ENCODE measurements at places on chromosomes 4 and X. TPM values are rescaled to one million over a fixed set of nuclear protein-coding genes. Genes with fewer than 3 reads are reported as not detected.

DNA sequence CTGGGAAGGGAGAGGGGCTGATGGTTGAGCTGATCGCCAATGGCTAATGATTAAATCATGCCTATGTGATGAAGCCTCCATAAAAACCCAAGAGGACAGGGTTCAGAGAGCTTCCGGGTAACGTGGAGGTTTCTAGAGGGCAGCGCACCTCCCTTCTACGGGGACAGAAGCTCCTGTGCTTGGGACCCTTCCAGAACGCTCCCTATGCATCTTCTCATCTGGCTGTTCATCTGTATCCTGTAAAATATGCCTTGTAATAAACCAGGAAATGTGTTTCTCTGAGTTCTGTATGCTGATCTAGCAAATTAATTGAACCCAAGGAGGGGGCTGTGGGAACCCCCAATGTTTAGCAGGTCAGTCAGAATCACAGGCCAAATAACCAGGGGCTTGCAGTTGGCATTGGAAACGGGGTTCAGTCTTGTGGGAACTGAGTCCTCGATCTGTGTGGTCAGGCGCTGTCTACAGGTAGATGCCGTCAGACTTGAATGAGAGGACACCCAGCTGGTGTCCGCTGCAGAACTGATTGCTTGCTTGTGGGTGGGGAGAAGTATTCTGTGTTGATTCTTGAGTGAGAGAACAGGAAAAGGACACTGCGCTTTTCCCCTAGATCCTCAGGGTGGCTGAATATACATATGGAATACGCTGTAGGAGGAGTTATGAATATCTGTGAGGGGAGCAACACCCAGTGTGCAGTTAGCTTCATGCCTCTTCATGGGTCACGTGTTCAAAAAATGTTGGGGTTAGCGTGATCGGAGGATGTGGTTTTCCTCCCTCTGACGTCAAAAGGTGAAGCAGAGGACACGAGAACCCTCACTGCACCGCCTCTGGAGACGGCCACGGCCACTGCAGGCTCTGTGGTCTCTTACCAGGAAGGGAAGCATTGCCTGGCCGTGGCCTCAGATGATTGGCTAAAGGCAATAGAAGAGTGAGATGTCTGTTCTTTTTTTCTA is 29.2 kb downstream of the HTT-AS start:
- H3K27ac ChIP-seq, result no peak overlapping the region
- DNase-seq, result no peak
- no peaks in the 10 kb centered on the region for H3K27me3 ChIP-seq
- H3K36me3 ChIP-seq, result no peaks in the 10 kb centered on the region

GRCh38 chr4:186485561-186486062 is 69.8 kb downstream of the MTNR1A start:
- peaks cover 7% of the 10 kb centered on the region for H3K4me1 ChIP-seq
- H3K27ac ChIP-seq, result no peak overlapping the region
- H3K27me3 ChIP-seq, result peaks cover 3% of the 10 kb centered on the region
- no peak overlapping the region for H3K4me3 ChIP-seq
- peaks cover 7% of the 10 kb centered on the region for H3K36me3 ChIP-seq

DNA sequence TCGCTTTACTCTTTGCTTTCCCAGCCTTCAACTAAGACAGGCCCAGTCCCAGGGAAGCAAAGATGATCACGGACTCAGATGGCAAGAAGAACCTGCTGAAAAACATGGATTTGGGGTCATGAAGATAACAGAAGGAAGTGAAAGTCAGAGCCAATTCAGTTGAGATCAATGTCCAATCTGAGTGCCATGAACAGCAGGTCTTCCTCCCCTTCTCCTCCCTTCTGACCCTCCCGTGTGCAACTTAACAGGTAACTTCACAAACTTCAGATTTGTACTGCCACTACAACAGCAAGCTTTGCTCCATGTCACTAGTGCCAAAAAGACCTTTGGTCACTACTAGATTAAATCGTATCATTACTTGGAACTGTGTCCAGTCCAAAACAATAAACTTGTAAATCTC is 15.5 kb upstream of the SGMS2 start:
- no peak overlapping the region for H3K27ac ChIP-seq
- no peaks in the 10 kb centered on the region for H3K36me3 ChIP-seq
- no peaks in the 10 kb centered on the region for H3K4me1 ChIP-seq
- no peaks in the 10 kb centered on the region for H3K27me3 ChIP-seq
- H3K4me3 ChIP-seq, result no peak overlapping the region

DNA sequence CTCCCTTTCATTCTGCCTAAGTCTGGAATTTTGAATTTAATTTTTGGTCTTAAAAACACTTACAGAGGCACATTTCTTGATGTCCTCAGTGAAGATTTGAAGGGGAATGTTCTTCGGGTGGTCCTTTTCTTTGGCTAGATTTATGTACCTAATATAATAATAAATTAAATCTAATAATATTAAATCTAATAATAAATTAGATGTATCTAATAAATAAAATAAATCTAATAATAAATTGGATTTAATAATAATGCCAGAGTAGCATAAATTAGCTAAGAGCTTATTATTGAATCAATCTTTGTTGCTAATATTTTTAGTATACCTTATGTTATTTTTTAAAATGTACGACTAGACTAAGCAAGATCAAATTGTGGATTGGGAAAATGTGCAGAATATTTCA is 39.8 kb downstream of the MAD2L1 start:
- H3K36me3 ChIP-seq, result no peaks in the 10 kb centered on the region
- peaks cover 1% of the 10 kb centered on the region for H3K27me3 ChIP-seq
- no peak overlapping the region for H3K4me3 ChIP-seq
- no peaks in the 10 kb centered on the region for H3K4me1 ChIP-seq

- DNase-seq, result no peak
- peaks cover 9% of the 10 kb centered on the region for H3K36me3 ChIP-seq
- H3K4me1 ChIP-seq, result peaks cover 19% of the 10 kb centered on the region
- H3K4me3 ChIP-seq, result no peak overlapping the region
These were observed 56.1 kb upstream of the TMEM131L start for GRCh38 chr4:153409924-153410501.

DNA sequence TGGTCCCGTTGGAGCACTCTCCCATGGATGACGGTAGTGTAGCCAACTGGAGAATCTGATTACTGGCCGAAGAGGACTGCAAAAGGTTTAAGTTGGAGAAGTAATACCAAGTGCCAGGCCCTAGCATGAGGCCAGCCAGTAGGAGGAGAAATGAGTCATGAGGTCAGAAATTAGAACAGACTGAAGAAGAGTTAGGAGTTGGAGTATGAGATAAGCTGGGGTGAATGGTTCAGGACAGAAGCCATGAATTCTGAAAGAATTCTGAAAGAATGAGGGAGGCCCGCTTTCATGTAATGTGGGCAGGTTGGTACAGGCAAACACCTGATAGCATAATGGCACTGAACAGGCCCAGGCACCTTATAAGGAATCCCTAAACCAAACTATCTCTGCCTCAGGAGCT is 18.4 kb upstream of the STK26 start:
- H3K4me1 ChIP-seq, result peaks cover 2% of the 10 kb centered on the region
- no peak for DNase-seq
- no peak overlapping the region for H3K4me3 ChIP-seq
- H3K27me3 ChIP-seq, result no peaks in the 10 kb centered on the region

DNA sequence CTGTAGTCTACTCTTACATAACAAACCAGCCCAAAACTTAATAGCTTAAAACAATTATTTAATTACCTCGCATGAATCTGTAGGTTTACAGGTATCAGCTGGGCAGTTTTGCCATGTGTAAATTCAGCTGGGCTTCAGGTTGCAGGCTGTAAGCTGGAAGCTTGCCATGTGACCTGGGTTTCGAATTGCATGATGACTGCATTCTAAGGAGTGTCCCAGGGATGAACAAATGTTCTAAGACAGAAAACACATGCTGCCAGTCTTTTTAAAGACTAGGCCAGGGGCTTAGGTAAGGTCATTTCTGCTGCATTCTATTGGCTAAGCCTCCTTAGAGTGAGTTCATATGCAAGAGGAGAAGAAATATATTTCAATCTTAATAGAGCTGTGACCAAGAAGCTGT is 44.8 kb downstream of the GRIA2 start:
- H3K36me3 ChIP-seq, result no peaks in the 10 kb centered on the region
- no peaks in the 10 kb centered on the region for H3K27me3 ChIP-seq
- H3K4me1 ChIP-seq, result no peaks in the 10 kb centered on the region
- no peak overlapping the region for H3K4me3 ChIP-seq
- no peak overlapping the region for H3K27ac ChIP-seq

GRCh38 chrX:644304-645281 is 14.0 kb downstream of the SHOX start:
- no peak overlapping the region for H3K27ac ChIP-seq
- H3K4me1 ChIP-seq, result no peaks in the 10 kb centered on the region
- DNase-seq, result no peak

GRCh38 chr4:88991746-88992145 is 65.2 kb downstream of the FAM13A start:
- no peak for DNase-seq
- no peak overlapping the region for H3K4me3 ChIP-seq
- H3K27me3 ChIP-seq, result peaks cover 1% of the 10 kb centered on the region
- H3K27ac ChIP-seq, result no peak overlapping the region
- H3K36me3 ChIP-seq, result peaks cover 12% of the 10 kb centered on the region

GRCh38 chr4:159175085-159175988 is 72.5 kb downstream of the RAPGEF2 start:
- peak; percentile 67 for DNase-seq
- H3K36me3 ChIP-seq, result no peaks in the 10 kb centered on the region
- H3K4me1 ChIP-seq, result peaks cover 88% of the 10 kb centered on the region
- H3K4me3 ChIP-seq, result peak overlapping the region; percentile 4

DNA sequence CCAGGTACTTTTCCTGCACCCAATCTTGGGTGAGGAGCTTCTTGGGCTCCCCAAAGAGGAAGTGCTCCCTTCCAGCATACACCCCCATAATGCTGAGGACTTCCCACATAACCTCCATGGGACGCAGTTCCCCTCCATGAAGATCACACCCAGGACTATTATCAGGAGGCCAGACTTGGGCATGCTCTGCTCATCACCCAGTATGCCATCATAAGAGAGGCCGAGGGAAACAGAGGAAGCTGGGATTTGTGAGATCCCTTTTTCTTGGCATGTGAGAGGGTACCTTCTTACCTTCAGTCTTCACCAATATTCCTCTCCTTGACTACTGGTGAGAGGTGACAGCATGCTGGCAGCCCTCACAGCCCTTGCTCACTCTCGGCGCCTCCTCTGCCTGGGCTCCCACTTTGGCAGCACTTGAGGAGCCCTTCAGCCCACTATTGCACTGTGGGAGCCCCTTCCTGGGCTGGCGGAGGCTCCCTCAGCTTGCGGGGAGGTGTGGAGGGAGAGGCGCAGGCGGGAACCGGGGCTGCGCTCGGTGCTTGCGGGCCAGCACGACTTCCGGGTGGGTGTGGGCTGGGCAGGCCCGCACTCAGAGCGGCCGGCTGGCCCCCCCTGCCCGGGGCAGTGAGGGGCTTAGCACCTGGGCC is 15.7 kb upstream of the HSFX1 start:
- no peak for DNase-seq
- no peaks in the 10 kb centered on the region for H3K27me3 ChIP-seq
- H3K4me3 ChIP-seq, result no peak overlapping the region
- no peaks in the 10 kb centered on the region for H3K4me1 ChIP-seq
- no peaks in the 10 kb centered on the region for H3K36me3 ChIP-seq
- no peak overlapping the region for H3K27ac ChIP-seq

GRCh38 chr4:2295900-2296442 is 34.1 kb upstream of the MXD4 start:
- H3K27ac ChIP-seq, result peak overlapping the region; percentile 64
- no peak for DNase-seq
- H3K4me3 ChIP-seq, result no peak overlapping the region
- peaks cover 6% of the 10 kb centered on the region for H3K36me3 ChIP-seq

GRCh38 chrX:117400005-117400404 is 716.6 kb downstream of the KLHL13 start:
- H3K27ac ChIP-seq, result no peak overlapping the region
- no peaks in the 10 kb centered on the region for H3K27me3 ChIP-seq
- H3K4me1 ChIP-seq, result no peaks in the 10 kb centered on the region
- H3K36me3 ChIP-seq, result no peaks in the 10 kb centered on the region
- no peak overlapping the region for H3K4me3 ChIP-seq

DNA sequence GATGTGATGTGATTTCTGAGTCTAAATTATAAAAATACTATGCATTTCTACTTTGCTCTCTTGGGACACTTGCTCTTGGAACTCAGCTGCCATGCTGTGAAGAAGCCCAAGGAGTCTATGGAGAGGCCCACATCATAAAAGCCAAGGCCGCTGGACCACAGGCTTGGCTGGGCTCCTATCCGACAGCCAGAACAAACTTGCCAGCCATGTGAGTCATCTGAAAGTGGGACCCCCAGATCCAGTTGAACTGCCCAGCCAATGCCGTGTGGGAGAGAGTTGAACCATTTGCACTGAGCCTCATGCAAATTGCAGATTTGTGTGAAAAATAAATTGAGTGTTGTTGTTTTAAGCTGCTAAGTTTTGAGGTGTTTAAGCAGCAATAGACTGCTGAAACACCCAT is 60.2 kb downstream of the TMEM154 start:
- no peak overlapping the region for H3K4me3 ChIP-seq
- H3K36me3 ChIP-seq, result no peaks in the 10 kb centered on the region
- H3K27me3 ChIP-seq, result peaks cover 2% of the 10 kb centered on the region
- peaks cover 4% of the 10 kb centered on the region for H3K4me1 ChIP-seq

DNA sequence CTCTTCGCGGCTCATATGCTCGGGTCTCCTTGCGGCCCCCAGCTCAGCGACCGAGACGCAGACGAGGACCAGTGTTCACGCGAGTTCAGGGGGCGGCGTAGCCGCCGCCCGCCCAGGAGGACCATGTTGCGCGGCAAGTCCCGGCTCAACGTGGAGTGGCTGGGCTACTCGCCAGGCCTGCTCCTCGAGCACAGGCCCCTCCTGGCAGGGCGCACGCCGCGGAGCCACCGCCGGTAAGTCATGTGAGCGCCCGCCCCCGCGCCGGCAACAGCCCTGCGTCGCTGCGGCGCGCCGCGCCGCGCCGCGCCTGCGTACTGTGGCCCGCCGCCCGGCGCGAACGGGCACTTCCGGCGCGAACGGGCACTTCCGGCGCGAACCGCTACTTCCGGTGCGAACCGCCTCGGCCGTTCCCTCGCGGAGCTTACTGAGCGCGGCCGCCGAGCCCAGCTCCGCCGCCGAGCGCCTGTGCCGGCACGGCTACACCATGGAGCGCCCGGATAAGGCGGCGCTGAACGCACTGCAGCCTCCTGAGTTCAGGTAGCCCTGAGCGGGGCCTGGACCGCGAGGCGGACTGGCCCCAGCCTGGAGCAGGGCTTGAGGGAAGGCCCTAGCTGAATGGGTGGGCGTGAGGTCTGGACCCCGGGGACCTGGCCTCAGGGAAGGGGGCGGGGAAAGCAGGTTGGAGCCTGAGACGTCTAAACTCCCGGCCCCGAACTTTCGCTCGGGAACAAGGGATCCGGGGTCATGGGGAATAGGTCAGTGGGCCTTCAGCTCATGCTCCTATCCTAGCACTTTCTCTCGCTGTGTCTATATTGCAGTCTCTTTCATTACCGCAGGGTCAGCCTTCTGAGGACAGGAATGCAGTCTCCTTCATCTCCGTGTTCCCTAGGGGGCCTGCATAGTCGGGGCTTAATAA is at the start of gene VMA21:
Gene VMA21, plus strand, starts transcription at position 382 of the 916 bp plus-strand sequence. Its CDS starts 103 bp downstream, at position 485.
- peaks cover 2% of the 10 kb centered on the region for H3K27me3 ChIP-seq
- peak within 1 kb of the TSS; percentile 92 for H3K4me3 ChIP-seq
- H3K36me3 ChIP-seq, result no peaks in the 10 kb centered on the region
- peak within 1 kb of the TSS; percentile 91 for H3K27ac ChIP-seq
- peaks cover 8% of the 10 kb centered on the region for H3K4me1 ChIP-seq
- DNase-seq, result peak; percentile 70

SASH3 gene
- total RNA-seq, result not detected

TRPC5OS gene
- not detected for total RNA-seq

PPP1R2C gene
- total RNA-seq, result not detected

LUZP4 gene
- not detected for total RNA-seq

MAGEE2 gene
- total RNA-seq, result not detected

FGG gene
- not detected for total RNA-seq

All from endothelial cell (in vitro differentiated cells).